Smooth muscle cell of the brain vasculature (primary cell): ENCODE measurements at places on chromosomes 4 and X.

- no peak for DNase-seq
These were observed 42.5 kb upstream of the LEF1 start for GRCh38 chr4:108210989-108211835.

DNA sequence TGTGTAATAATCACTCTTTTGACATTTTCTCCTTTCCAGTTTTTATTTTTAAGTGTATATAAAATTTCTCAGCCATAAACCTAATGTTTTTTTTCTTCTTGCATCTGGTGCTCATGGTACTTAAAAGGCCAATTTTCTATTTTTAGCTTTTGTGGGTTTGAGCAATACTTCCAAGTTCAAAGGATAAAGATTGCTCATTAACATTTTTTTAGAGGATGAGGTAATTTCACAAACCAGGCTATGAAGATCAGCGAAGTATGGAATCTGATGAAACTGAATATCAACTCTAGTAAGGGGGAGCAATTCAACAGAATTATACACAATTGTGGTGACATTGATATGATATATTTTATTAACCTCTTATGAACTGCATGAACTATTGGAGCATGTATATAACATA, 25.8 kb upstream of the KLHL34 start:
- no peak for DNase-seq

- DNase-seq, result no peak
These were observed 3.8 kb downstream of the ARHGAP10 start for GRCh38 chr4:147735413-147736301.

DNA sequence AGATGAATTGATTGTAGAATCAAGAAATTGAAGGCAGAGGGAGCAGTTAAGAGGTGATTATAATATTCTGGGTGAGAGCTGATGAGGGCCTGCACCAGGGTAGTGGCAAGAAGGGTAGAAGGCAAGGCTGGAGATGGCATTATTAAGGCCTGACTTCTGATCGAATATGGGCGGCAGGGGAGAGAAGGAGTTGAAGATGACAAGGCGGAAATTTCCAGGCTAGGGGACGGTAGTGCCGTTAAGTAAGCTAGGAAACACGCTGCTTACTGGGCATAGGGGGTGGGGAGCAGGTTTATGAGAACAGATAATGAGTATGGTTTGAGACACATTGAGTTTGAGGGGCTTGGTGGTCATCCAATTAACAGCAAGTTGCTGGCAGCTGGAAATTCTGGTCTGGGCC, 19.5 kb downstream of the BCORL1 start:
- no peak for DNase-seq

DNA sequence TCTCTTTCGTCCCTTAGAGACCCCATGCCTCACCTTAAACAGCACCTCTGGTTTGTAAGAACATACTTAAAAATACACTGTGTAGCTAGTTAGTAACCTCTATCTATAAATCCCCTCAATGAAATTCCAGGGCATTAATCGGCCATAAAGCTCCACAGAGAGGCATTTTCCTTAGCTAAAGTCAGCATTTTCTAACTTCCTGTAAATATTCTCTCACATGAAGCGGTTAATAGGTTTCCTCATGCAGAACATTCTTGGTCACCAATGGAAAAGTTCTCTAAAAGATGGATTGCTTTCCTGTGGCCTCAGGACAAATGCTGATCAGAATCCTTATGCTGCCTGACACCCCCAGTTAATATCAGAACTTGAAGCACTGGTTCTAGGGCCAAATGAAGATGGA, 248.6 kb upstream of the BOD1L1 start:
- DNase-seq, result no peak

GRCh38 chr4:11670304-11670703, 241.6 kb upstream of the HS3ST1 start:
- DNase-seq, result no peak

- DNase-seq, result no peak
These were observed 3.2 kb downstream of the RPS6KA3 start for GRCh38 chrX:20263474-20263873.

DNA sequence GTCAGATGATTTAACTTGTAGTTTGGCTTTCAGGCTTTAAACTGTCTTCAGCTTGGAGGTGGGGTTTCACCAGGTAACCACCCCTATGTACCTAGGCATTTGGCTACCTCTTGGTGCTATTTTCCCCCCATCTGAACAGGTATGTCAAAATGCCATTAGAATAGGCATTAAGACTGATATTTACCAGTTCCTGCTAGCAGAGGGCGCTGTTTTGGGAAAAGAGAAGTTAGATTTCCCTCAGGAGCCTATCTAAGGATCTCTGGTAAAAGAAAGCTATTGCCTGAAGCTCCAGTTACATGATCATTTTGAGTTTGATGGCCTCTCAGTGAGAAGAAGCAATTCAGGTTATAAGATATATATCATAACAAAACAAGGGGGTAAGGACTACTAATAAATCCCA, 879.1 kb downstream of the SH3BGRL start:
- no peak for DNase-seq

GRCh38 chr4:835148-836002, 9.4 kb upstream of the CPLX1 start:
- DNase-seq, result no peak

GRCh38 chr4:16820329-16820728, 78.1 kb downstream of the LDB2 start:
- DNase-seq, result no peak

DNA sequence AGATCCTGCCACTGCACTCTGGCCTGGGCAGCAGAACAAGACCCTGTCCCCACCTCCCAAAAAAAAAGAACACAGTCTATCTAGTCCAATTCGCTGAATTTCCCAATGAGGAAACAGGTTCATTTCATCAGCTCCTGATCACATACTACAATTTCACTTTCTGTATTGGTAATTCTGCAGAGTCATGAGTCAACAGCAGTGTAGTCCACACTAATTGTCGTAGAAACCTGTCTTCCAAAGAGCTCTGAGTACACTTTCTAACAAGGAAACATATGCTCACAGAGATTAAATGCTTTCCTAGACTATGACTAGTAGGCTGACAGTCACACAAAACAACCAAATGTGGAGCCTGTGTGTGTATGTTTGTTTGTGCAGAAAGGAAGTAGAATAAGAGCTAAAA, 91.9 kb downstream of the GPC4 start:
- no peak for DNase-seq

- no peak for DNase-seq
These were observed 33.7 kb downstream of the SRPX2 start for GRCh38 chrX:100677611-100678181.

DNA sequence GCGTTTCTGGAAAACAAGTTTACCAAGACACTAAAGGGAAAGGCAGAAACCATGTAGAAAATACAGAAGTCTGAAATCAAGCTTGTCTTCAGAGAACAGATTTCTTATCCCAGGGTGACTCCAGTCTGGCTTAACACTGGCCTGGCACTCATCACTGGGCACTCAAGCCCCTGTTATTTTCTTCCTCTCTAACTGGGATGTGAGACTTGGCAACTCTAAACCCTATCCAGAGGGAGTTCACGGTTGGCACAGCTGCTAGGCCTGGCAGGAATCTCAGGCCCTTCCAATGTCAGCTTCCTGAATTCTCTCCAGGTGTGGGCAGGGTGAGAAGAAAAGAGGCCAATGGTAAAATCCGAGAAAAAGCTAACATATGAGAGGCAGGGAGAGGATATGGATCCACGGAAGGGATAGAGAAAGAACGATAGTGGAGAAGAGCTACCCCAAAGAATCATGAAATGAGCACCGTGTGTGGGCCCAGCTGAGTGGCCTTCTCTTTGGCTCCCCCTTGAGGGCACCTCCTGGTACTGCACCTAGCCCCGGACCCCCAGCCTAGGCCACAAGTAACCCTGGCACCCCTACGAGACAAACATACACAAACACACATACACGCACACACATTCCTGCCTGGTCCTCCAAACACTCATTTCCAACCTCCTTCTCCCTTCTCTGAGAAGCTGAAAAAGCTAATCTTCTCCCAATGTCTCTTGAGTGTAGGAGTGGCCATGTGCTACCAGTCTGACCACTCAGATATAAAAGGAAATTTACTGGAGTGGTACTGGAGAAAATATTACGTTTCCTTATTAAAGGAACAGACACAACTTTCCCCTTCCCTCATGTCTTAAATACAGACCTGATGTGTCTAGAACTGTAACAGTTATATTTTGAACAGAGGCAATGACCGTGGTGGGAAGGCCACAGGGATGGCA, 16.6 kb upstream of the PTCHD1 start:
- DNase-seq, result no peak

DNA sequence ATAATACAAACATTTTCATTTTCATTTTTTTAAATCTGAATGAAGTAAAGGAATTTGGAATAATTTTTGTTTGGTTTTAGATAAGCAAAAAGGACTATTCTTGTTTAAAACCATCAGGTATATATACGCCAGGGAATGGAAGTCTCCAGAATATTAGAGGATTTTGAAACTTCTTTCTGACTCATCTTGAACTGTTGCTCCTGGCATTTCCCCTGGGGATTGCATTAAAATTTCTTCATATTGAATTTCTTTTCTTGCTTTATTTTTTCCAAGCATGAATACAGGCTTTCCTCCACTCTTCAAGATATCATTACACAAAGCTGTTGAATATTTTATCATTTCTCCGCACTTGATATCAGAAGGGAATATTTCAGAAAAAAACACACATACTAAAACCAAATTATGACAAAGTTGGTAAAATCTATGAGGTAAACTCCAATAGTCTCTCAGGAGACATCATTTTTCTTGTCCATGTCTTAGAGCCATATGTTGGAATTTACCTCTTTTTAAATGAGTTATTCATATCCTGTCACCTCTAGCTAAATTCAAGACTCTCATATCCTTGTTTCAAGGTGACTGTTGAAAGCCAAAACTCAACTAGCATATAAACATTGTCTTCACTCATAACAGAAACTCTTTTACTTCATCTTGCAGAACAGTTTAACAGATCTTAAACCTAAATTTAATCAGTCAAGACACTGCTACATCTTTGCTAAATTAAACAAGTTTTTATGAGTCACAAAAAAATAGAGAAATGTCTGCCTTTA, 20.7 kb upstream of the CSN1S1 start:
- DNase-seq, result peak; percentile 44

- DNase-seq, result no peak
These were observed 28.5 kb upstream of the MAGEE1 start for GRCh38 chrX:76398970-76399369.

DNA sequence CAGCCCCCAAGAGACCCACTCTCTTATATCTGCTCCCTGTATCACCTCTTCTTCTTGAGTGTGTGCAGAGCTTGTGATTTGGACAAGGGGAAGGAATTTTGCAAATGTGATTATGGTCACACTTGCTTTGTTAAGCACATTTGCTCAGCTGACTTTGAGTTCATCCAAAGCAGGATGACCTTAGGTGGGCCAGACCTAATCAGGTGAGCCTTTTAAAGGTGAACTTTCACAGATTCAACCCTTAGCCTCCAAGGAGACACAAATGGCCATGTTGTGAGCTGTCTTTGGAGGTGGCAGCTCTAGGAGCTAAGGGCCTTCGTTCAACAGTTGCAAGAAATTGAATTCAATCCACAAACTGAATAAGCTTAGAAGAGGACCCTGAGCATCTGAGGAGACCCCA, 147.8 kb downstream of the DEFB131A start:
- no peak for DNase-seq

- DNase-seq, result no peak
These were observed 1.5 kb downstream of the FAM200B start for GRCh38 chr4:15683143-15683495.

DNA sequence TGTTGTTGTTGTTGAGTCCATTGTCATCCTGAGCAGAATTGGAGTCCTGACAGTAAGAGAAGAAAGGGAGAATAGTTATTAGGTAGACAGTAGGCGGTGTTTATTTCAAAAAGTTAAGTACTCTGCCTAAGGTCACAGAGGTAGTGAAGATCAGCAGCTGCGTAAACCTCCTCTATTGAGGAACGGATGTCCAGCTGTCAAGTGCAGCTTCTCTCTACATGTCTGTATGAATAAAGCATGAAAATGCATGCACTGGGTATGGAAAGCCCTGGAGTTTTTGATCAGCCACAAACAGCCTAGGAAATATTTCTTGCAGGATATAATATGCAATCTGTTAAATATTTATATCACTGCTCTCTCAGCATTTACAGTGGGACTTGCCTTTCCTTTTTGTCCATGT, 109.4 kb upstream of the CBLL2 start:
- no peak for DNase-seq

GRCh38 chrX:121851033-121851432, 803.6 kb downstream of the GLUD2 start:
- peak; percentile 20 for DNase-seq

DNA sequence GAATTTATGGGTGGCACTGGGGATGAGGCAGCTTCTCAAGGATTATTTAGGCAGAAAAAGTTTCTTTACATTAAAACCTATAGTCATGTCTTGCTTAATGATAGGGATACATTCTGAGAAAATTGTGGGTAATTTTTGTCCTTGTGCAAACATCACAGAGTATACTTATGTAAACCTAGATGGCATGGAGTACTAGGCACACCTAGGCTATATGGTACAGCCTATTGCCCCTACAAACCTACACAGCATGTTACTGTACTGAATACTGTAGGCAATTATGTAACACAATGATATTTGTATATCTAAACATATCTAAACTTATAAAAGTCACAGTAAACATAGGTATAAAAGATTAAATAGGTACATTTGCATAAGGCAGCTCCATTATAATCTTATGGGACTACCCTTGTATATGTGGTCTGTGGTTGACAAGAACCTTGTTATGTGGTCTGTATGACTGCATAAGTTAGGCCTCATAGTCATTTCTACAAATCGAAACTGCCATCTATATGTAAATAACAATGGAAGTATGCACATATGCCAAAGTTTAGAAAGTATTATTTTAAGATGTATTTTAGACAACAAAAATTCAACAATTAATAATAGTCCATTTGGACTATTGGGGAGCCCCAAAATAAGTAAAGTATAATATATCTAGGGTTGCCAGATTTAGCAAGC, 87.3 kb downstream of the CFAP299 start:
- no peak for DNase-seq

- no peak for DNase-seq
These were observed 127.7 kb downstream of the PRKX start for GRCh38 chrX:3585719-3586118.

DNA sequence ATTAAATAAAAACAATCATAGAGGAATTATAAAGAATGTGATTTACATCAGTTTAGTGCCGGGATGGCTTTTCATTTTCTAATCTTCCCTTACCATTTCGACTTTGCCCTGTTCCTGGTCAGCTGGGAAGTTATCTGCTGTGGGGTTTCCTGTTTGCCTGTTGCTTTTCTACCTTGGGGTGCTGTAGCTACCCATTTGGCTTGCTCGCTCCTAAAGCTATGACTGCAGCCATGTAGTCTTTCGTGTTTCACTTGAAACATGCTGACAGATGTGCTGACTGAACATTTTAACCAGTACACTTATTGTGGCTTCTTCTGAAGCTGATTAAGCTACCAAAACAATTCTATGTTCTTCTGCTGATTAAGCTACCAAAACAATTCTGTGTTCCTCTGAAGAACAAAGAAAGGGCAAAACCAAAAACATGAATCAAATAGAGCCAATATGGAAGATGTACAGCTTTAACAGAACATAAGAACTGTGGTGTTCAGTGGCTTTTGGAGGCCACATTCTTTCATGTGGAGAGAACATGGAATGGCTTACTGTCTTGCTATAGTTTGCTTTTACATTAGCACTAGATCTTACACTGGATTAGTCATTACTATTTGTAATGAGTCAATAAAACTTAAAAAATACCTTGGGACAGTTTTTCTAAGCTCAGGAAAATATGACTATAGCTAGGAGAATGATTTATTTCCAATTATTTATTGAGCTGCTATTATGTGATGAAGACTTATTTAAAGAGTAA, 440.4 kb downstream of the SPRY1 start:
- no peak for DNase-seq
